ENCODE measurements at places on chromosomes 3 and 15.

DNA sequence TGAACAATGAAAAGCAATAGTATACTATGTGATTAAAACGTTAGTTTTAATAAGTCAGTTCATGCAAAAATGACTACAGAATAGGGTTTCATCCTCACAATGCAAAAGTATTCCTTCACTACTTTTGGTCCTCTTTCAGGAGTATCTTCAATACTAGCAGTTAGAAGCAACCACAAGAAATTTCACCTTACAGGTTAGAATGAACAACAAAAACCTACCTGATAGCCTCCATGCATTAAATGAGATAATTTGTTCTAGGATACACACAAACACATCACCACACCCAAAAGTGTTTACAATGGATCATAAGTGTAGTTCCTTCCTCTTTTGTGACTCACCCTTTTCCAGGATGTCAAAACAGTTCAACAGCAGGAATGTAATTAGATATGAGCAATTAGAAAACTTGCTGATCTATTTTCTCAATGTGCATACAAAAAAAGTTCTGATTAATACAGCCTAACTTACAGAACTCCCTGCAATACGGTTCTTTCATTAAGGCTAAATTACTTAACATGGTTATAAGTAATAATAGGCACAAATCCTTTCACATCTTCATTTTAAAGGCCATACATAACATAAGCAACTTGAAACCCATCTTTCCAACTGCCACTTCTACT, 21.6 kb downstream of the UACA start:
- DNase-seq = no peak

DNA sequence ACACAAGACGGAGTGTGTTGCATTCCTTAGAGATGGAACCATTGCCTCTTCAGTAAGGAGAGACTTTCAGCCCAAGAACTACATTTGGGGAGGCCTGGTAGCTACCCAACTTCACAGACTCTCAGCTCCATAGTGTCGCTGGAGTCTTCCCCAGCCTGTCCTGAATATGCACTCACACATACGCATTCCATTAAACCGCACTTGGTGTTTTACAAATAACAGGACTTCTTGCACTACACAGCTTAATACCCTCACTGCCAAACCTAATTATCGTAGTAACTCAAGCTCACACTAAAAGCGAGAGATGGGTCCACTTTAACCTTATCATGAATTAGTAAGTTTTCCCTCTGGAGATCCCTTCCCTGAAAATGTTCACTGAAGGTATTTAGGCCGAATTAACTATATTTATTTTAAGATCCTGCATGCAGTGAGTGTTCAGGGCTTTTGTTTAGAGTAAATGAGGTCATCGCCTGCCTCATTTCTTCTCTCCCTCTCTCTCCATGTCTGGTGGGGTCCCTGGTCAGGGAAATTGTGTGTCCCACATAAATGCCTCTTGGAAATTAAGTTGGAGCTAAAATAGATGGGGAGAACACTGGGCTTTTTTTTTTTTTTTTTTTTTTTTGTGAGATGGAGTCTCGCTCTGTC, 171.9 kb downstream of the FAM43A start:
- no peak for DNase-seq

DNA sequence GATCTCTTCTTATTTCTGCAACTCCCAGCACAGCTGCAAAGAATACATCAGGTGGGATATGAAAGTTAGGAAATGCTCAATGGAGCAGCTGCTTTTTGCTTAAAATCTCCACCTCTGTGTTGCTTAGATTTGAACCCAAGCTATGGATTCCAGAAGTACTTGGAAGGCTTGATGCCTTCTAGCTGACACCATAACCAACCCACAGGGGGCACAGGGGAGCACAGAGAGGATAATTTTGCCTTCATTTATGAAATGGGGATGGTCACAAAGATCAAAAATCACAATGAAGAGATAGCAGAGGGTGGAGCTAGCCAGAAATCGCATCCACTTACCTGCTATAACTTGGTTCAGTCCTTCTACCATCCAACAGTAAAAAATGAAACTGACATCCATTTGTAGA, 75.7 kb downstream of the DUT start:
- no peak for DNase-seq

DNA sequence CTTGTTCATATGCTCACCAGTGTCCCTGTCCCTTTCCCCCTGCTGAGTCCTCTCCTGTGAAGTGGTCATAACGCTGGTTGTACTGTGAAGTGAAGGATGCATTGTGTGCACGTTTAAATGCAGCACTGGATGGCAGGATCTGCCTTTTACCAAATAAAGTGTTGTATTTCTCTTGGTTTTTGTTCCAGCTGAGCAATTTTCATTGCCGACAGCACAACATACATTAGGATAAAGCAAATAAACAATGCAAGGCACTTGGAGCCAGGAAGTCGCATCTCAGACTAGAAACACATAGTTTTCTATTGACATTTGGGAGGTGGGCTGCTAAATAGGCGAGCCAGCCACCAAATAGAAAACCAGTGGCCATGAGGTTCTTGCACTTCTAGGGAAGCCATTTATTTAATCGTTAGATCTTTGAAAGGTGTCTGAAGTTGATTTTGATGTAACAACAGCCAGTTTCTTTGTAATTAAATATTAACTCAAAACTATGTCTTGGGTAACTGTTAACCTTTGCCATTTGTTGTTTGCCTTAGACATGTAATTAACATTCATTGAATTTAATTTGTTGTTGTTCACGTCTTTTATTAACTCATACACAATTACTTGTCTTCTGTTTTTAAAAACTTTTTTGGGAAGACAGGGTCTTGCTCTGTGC, 185.3 kb downstream of the FNDC3B start:
- peak; percentile 80 for DNase-seq

DNA sequence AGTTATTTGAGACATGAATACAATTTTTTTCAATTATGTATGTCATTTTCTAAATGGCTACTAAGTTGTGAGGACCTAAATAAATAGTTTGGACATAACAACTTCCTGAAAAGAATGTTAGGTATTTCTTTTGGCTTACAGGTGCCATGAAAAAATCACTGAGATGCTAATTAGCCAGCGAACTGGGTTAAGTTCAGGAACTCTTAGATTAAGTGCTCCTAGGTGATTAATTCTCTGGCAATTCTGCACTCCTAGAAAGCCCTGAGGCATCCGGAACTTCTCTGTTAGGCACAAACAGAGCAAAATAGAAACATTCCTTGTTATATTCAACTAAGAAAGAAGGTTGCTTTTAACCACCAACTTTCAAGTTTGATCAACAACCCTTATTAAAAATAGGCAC, 192.3 kb downstream of the STAG1 start:
- DNase-seq = no peak

- DNase-seq = no peak
These were observed 147.7 kb upstream of the ICE2 start for GRCh38 chr15:60626669-60627068.

- DNase-seq = no peak
These were observed 41.6 kb downstream of the ACAN start for GRCh38 chr15:88844749-88845386.
